MG63 (cell line): ENCODE measurements at places on chromosomes 16 and 17. TPM values are rescaled to one million over a fixed set of nuclear protein-coding genes. Genes with fewer than 3 reads are reported as not detected.

The OR4D1 gene
- not detected in 2 replicates for total RNA-seq

The KCNH4 gene
- 0.46 TPM in 1 of 2 replicates, not detected in the other for total RNA-seq

The ZMYND15 gene
- 0.30 and 0.33 TPM in 2 replicates for total RNA-seq

The CA5A gene
- not detected in 2 replicates for total RNA-seq

The SAMD14 gene
- total RNA-seq = not detected in 2 replicates

The ACAP1 gene
- 0.20 TPM in 1 of 2 replicates, not detected in the other for total RNA-seq

The DHRS7B gene
- total RNA-seq = 16.5 and 19.7 TPM in 2 replicates

The PRSS8 gene
- not detected in 2 replicates for total RNA-seq

The GP1BA gene
- total RNA-seq = not detected in 2 replicates

The P3H4 gene
- 66.5 and 123 TPM in 2 replicates for total RNA-seq

DNA sequence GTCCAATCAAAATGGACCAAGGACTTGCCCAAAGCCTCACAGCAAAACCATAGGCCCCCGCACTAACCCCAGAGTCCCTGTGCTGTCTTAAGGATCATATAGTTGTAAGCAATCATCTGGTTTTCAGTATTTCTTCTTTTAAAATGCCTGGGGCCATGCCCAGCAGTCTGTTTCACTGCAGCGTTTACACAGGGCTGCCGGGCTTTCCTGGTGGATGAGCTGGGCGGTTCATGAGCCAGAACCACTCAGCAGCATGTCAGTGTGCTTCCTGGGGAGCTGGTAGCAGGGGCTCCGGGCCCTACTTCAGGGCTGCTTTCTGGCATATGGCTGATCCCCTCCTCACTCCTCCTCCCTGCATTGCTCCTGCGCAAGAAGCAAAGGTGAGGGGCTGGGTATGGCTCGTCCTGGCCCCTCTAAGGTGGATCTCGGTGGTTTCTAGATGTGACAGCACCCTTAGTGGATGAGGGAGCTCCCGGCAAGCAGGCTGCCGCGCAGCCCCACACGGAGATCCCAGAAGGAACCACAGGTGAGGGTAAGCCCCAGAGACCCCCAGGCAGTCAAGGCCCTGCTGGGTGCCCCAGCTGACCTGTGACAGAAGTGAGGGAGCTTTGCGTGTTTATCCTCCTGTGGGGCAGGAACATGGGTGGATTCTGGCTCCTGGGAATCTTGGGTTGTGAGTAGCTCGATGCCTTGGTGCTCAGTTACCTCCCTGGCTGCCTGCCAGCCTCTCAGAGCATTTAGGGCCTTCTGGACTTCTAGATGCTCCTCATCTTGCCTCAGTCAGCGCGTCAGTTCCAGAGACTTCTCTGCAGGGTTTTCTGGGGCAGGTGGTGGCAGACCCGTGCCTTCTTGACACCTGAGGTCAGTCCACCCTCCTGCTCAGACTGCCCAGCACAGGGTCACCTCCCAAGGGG is 24.8 kb upstream of the STH start:
- no peak for DNase-seq

- DNase-seq = peak; percentile 66
Observed at GRCh38 chr17:79393358-79394052, 217.3 kb downstream of the RBFOX3 start.

- DNase-seq = no peak
Observed at GRCh38 chr16:58481931-58482330, 18.0 kb upstream of the NDRG4 start.

- DNase-seq = no peak
Observed at GRCh38 chr16:76577003-76577402, 299.8 kb downstream of the CNTNAP4 start.

GRCh38 chr17:40727447-40728231 is 24.1 kb upstream of the KRT24 start:
- peak; percentile 49 for DNase-seq

- no peak for DNase-seq
Observed at GRCh38 chr17:78301821-78302213, 58.1 kb downstream of the SOCS3 start.

DNA sequence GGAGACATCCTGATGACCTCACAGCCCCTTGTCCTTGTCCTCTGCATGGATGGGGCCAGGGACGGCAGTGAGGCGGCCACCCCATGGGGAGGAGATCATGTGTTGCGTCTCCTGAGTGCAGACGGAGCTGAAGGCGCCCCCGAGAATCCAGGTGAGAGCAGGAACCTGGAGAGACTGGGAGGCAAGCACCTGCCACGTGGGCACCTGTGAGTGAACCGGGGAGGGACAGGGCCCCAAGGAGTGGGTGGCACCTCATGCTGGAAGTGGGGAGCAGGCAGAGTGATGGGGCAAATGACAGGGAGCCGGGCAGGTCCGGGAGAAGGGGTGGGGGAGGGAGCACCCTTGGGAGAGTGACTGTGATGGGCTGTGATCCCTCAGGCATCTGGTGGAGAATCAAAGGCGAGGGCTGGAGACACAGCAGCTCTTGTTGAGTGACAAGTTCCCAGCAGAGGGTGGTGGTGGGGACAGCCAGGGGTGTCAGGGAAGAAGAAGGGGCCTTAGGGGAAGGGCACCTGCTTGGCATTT is 174.3 kb upstream of the CHMP6 start:
- no peak for DNase-seq

DNA sequence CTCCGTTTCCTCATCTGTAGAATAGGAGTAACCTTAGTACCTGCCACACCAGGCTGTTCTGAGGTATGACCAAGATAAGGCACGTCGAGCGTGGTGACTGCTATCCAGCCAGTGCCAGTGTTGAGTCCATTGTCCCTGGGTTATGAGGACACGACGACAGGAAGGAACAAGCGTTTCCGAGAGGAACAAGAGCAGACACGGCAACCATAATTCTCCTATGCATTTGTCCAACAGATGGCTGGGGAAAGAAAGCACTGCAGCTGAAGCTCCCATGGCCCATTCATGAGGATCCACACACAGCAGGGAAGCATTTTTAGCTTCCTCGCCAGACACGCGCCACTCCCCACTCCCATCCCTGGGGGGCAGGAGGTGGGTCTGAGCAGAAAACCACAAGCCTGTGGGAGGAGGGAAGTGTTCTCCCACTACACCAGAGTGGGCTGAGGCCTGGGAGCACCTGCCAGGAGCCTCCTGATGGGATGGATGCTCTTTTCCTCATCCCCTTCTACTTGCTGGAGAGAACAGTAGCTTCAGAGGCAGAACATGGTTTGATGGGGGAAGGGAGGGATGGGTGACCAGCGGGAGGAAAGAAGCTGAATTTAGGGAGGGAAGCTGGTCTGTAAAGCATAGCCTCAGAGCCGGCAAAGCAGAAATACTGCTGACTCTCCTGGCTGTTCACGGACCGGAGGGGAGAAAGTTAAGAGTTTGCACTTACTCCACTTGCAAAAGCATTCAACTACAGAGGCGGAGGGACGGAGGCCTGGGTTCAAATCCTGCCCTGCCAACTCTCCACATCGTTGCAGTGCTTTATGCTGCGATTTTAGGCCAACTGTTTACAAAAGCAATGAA is 2.7 kb downstream of the COTL1 start:
- DNase-seq = no peak

- DNase-seq = no peak
Observed at GRCh38 chr17:888998-889441, 90.6 kb downstream of the NXN start.

GRCh38 chr16:57500578-57501111 is 14.4 kb upstream of the DOK4 start:
- DNase-seq = no peak
